Glutamatergic neuron (in vitro differentiated cells): ENCODE measurements at places on chromosomes 4 and X. TPM values are rescaled to one million over a fixed set of nuclear protein-coding genes. Genes with fewer than 3 reads are reported as not detected.

The GLOD5 gene
- total RNA-seq: not detected

The PPP4R3C gene
- not detected for total RNA-seq

The CFAP47 gene
- total RNA-seq: 0.17 TPM

The GYPE gene
- not detected for total RNA-seq

The ITGB1BP2 gene
- 7.8 TPM for total RNA-seq

The SLITRK2 gene
- total RNA-seq: 0.37 TPM

The RTL9 gene
- 1.8 TPM for total RNA-seq
